ENCODE measurements at places on chromosomes 16 and 17.
A peak's percentile ranks its signal among the peaks of the same experiment; 100 is the strongest.

DNA sequence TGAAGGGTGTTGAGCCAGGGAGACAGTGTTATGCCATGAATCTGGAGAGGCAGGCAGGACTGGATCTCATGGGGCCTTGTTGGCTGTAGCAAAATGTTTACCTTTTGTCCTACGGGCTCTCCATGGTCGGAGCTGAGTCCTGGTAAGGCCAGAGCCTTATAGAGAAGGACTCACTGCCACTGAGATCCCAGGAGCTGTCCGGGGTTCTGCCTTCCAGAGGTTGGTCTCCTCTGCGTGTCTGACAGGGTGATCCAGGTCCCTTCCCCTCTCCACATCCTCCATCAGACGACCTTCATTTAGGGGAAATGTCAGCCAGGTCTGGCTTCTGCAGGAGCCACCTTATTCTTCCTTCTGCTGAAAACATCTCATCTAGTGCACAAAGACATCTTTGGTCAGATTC is 285.2 kb upstream of the N4BP1 start:
- no peak for DNase-seq

- no peak for DNase-seq
Measured at GRCh38 chr17:42160531-42160910, 5.7 kb upstream of the RAB5C start.

DNA sequence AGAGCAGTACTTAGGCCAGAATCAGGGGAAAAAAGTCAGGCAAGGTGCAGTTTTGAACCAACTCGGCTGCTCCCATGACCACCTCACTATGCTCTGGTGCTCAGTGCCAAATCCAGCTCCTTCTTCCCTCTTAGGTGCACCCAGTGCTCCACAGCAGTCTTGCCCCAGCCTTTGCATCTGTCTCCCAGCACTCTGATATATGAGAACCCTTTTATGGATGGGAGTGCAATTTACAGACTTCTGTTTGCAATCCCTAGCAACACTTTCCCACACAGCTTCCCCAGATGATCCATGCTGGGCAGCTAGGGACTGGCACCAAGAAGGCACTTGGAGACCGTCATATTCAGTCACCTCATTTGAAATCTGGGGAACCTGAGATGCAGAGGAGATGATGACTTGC is 267.9 kb upstream of the CCL2 start:
- DNase-seq: no peak

- DNase-seq: peak; percentile 70
Measured at GRCh38 chr17:1298606-1299005, 19.1 kb downstream of the TRARG1 start.

DNA sequence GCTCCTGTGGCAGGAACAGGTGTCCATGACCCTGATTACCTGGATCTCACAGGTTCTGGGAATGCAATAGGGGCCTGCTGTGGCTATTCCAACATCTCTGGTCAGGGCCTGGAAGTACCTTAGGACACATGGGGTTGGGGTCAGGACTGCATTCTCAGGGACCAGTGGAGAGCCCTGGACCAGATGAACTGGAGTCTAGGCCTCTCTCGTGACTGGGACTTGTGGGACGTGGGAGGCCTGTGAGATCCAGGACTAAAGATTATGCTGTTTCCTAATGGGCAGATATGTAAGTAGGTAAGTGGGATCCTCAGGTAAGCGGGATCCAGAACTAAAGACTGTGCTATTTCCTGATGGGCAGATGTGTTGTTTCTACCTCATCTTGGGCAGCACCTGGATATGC is 16.2 kb upstream of the CD300A start:
- no peak for DNase-seq

DNA sequence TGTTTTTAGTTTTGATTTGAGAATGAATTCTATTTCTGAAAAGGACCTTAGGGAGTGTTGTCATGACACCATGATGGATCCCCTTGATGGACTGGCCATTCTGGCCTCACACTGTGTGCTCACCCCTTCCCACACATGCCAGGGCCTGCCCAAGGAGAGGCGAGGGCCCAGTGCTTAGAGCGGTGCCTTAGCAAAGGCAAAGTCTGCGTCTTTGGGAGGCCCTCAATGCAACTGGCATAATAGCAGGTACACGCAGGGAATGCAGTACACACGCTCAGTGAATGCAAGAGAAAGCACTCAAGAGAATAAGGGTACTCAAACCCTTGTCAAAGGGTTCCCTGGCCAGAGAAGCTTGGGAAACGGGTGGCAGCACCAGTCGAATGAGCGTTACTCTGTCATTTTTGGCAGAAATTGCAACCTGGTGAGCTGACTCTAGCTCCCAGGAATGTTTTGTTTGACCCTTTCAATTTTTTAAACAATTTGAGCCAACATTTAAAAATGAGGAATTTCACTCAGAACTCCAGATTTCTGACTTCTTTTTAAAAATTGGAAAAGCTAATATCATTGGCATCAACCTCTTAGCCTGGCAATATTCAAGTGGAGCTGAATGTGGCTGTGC is 32.1 kb downstream of the NKD1 start:
- no peak for DNase-seq

- DNase-seq: peak; percentile 28
Measured at GRCh38 chr17:65041518-65041917, 15.0 kb downstream of the GNA13 start.

- no peak for DNase-seq
Measured at GRCh38 chr17:82782657-82783207, 30.9 kb downstream of the TBCD start.

DNA sequence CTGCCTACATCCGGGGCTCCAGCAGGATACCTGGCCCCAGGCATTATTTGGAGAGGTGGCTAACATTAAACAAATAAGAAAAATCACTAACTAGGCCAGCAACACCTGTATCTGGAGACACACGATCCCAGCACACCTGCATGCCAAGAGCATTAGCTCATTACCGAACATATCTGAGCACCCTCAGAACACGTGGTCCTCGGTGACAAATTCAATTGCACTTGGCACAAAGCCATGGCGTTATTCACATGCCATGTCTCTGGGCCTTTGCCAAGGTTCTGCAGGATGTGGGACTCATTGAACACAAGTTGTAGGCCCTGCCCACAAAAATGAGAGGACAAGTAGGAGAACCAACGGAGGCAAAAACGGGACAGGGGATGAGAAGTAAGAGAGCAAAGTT is 552.3 kb downstream of the TOX3 start:
- no peak for DNase-seq

GRCh38 chr17:42553866-42554249 is 1.1 kb downstream of the HSD17B1 start:
- no peak for DNase-seq

DNA sequence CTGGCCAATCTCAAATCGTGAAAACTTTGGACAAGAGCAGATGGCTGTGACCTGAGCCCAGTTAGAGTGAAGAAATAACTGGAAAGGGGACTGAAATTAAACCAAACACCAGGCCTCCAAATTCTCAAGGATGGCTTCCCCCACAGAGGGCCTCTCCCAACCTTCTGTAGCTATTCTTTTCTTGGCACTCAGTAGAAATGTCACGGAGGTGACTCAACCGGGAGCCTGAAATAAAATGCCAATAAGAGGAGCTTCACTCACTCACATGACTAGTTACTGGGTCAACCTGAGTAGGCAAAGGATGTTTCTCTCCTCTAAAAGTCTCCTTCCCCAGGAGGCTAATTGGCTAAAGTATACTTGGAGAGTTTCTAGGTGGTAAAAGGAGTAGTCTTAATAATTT is 230.7 kb downstream of the MAF start:
- no peak for DNase-seq

GRCh38 chr17:57535249-57535966 is 209.7 kb downstream of the CCDC182 start:
- no peak for DNase-seq

DNA sequence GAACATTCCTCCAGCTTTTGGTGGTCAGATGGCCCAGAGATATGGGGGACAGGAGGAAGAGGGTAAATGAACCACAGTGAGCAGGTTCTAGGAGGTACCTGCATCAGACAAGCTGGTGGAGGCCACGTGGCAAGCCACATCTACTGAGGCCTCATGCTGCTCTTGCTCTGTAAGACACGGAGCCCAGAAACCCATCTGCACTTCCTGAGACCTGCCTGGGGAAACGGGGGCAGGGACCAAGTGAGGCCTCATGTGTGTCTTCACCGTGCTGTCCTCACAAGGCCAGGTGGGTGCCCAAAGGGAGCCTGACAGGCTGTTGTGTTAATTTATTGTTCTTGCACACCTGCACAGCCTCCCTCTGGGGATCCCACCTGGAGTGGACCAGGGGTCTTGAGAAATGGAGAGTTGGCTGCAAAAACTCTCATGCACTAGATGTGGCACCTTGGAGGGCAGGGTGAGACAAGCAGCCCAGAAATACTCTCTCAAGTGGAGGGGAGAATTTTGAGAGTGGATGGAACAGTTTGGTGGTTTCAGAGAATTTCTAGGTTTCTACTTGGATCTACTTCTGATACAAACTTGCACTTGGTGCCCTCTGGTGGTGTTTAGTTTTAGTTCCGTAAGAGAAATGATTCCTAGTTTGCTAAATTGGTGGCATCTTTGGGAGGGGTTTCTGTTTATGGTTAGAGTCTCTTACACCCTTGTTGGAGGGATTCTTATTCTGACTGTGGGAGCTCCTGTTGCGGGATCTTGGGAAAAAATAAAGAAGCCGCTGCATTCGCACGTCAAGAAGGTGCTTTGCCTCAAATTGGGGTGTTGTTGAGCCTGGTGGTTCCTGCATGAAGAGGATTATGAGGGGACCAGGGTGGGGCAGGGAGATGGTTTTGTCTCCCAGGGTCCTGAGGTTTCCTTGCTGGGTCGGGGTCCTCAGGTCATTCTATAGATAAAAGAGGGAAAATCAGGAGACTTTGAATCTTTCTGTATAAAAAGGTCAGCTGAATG is 47.5 kb downstream of the SLC6A2 start:
- DNase-seq: no peak

DNA sequence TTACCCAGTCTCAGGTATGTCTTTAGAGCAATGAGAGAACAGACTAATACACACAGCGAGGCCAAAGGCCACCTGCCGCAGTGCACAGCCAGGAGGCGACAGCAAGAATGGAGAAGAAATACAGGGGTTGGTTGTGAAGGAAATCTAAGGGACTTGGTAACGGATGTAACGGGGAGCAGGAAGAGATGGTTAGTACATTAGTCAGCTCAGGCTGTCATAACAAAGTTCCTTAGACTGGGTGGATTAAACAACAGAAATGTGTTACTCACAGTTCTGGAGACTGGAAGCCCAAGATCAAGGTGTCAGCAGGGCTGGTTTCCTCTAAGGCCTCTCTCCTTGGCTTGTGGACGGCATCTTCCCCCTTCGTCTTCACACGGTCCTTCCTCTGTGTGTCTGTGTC is 47.1 kb downstream of the TVP23C start:
- no peak for DNase-seq

GRCh38 chr16:60041671-60042070 is 1307.6 kb upstream of the GOT2 start:
- no peak for DNase-seq

GRCh38 chr16:47374629-47375028 is 86.2 kb downstream of the ITFG1 start:
- no peak for DNase-seq

- DNase-seq: no peak
Measured at GRCh38 chr16:50470687-50471086, 77.5 kb upstream of the NKD1 start.

DNA sequence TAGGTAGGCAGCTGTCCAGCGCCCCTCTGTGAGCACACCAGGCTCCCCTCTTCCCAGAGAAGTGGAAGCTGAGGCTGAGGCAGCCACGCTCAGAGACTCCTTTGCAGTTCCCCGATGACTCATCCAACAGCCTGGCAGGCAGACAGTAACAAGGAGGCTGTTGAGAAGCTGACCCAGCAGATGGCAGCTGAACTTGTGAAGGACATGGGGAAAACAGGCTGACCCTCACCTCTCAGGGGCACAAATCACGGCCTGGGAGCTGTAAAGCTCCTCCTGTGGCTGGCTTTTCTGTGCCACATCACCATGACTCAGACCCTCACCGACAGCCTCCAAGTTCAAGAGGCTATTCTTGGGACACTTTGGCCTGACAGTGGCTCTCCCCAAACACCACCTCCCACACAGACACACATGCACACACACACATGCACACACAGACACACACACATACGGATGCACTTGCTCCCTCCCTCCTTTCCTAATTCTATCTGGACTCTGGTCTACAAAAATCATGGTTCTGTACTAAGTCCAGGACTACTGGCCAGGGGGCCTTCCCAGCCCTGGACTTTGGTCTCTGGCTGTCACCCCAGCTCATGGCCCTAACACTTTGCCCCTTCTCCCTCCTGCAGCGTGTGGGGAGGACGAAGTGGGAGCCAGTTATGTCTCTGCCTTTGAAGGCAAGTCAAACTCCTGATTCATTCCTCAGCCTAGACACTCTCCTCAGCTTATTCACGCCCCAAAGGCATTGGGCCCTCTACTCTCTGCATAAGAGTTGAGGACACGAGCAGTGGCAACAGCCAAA is 23.2 kb downstream of the MAP3K14 start:
- no peak for DNase-seq

DNA sequence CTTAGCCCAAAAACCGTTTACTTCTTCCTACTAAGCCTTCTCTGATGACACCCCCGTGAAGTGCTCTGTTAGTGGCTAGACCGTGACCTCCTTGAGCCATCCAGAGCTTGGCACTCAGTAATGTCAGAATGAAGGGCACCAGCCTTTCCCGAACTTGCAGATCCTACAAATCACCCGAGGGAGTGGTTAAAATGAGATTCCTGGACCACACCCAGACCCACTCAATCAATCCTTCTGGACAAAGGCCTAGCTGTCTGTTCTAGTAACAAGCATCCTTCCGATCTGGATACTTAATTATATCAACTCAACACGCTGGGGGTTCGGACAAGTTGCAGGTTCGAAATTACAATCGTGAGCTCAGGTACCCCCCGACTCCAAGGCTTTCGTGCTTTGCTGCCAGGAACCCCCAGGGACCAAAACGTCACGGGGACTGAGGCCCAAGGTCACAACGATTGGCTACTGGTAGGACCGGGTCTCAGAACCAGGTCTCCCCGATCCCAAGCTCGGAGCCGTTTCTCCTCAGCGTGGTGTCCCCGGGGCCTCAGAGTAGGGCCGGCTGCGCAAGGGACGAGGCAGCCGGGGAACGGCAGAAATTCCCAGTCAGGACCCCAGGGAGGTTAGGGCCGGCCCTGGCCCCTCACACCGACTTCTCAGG is 527 bp downstream of the CIAPIN1 start:
- no peak for DNase-seq

GRCh38 chr17:56185491-56186221 is 32.4 kb downstream of the ANKFN1 start:
- no peak for DNase-seq

- no peak for DNase-seq
Measured at GRCh38 chr17:53807286-53807685, 15.4 kb upstream of the KIF2B start.

GRCh38 chr16:61547626-61548025 is 488.6 kb downstream of the CDH8 start:
- no peak for DNase-seq

- no peak for DNase-seq
Measured at GRCh38 chr17:39962642-39963220, at the start of gene GSDMA. TSS of gene GSDMA (plus strand) at chr17:39963004. CDS start at chr17:39965688, 2,684 bp downstream.

- no peak for DNase-seq
Measured at GRCh38 chr17:71304498-71305158, 816.2 kb upstream of the SOX9 start.

GRCh38 chr17:17182598-17183136 is 23.5 kb downstream of the PLD6 start:
- peak; percentile 28 for DNase-seq

- no peak for DNase-seq
Measured at GRCh38 chr16:10787304-10787703, 31.3 kb downstream of the TVP23A start.

Measured in CD4-positive, alpha-beta T cell (primary cell).